ENCODE measurements at places on chromosomes 6 and 20. TPM values are rescaled to one million over a fixed set of nuclear protein-coding genes. Genes with fewer than 3 reads are reported as not detected.

MAS1 gene
- 0.02 TPM for total RNA-seq

LKAAEAR1 gene
- total RNA-seq = not detected

FBXO5 gene
- 1.4 TPM for total RNA-seq

TRIM31 gene
- total RNA-seq = not detected

GSTA1 gene
- not detected for total RNA-seq

TUBB2B gene
- 0.80 TPM for total RNA-seq

ZNF184 gene
- 3.5 TPM for total RNA-seq

CCN5 gene
- total RNA-seq = 5.3 TPM

OR2B6 gene
- total RNA-seq = not detected

LSM2 gene
- total RNA-seq = 26.7 TPM

OR2H2 gene
- not detected for total RNA-seq

TSPO2 gene
- total RNA-seq = not detected

LINC00237 gene
- not detected for total RNA-seq

SLC22A3 gene
- 0.58 TPM for total RNA-seq

SLX4IP gene
- 1.6 TPM for total RNA-seq

RNF144B gene
- 25.5 TPM for total RNA-seq

SIRPD gene
- 0.23 TPM for total RNA-seq

SLC26A8 gene
- 0.09 TPM for total RNA-seq

SOX4 gene
- 19.1 TPM for total RNA-seq

RFX6 gene
- total RNA-seq = not detected

PCK1 gene
- total RNA-seq = 1.4 TPM

LY6G5B gene
- total RNA-seq = 6.7 TPM

MYBL2 gene
- 1.2 TPM for total RNA-seq

PPP1R16B gene
- 8.3 TPM for total RNA-seq

OR2J3 gene
- total RNA-seq = not detected

WFDC2 gene
- 0.44 TPM for total RNA-seq

KIAA1586 gene
- total RNA-seq = 10.4 TPM

APOM gene
- 3.9 TPM for total RNA-seq

CLIC5 gene
- total RNA-seq = 280 TPM

RBPJL gene
- total RNA-seq = not detected
